Upper lobe of right lung (tissue), 1 donor: ENCODE measurements at places on chromosomes 4 and X. TPM values are rescaled to one million over a fixed set of nuclear protein-coding genes. Genes with fewer than 3 reads are reported as not detected.

DNA sequence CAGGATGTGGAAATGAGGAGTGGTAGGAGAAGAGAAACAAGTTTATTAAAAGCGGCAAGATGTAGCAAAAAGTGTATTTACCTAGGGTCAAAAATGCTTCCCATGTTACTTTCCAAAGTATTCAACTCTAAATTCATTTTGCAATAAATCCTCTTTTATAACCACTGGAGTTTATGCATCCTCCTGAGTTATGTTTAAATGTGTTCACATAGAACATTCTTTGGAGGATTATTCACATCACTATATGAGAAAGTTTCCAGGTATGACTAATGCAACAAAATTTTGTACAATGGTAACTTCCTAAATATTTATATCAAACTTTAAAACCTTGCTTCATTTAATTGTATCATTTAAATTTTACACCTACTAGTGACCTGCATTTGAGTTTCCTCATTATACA, 870.6 kb upstream of the SLIT2 start:
- H3K27me3 ChIP-seq = no peaks in the 10 kb centered on the region
- no peaks in the 10 kb centered on the region for H3K36me3 ChIP-seq
- no peak overlapping the region for H3K4me3 ChIP-seq
- H3K4me1 ChIP-seq = no peaks in the 10 kb centered on the region

Gene ZMAT1
- total RNA-seq = 8.4 TPM

Gene MAGEA12
- total RNA-seq = not detected

DNA sequence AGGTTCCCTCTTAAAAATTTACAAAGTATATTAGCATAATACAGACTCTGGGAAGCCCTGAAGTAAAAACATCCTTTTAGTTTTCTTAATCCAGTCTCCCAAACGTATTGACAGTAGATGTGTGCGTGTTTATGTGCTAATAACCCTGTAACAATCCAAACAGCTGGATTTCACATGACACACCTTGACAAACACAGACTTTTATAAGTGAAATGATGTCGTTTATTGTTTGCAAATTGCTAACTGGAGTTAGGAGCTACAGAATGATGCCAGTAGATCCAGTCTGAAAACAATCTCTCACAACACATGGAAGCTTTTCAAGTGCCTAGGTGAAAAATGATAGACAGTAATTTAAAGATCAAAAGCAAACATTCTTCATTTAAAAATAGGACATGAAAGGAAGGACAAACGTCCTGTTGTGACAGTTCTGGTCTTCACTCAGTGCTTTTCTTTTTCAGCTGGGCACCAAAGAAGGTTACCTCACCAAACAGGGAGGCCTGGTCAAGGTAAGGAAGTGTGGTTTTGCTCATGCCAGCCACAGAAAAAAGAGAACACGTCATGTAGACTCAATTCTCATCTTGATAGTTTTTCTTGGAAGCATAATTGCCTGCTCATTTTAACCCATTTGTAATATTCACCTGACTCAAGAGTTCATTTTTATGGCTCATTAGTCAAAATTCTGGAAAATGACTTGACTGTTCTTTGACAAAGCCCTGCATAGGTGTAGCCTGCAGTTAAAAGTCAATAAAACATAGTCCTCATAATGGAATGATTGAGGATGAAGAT, 32.9 kb downstream of the LAMTOR3 start:
- H3K27ac ChIP-seq = no peak overlapping the region
- H3K4me1 ChIP-seq = no peaks in the 10 kb centered on the region
- DNase-seq = no peak
- H3K4me3 ChIP-seq = no peak overlapping the region
- no peaks in the 10 kb centered on the region for H3K36me3 ChIP-seq

GRCh38 chrX:1380672-1381233, 11.2 kb downstream of the SLC25A6 start:
- peak; percentile 56 for DNase-seq
- no peaks in the 10 kb centered on the region for H3K4me1 ChIP-seq
- H3K27me3 ChIP-seq = no peaks in the 10 kb centered on the region

DNA sequence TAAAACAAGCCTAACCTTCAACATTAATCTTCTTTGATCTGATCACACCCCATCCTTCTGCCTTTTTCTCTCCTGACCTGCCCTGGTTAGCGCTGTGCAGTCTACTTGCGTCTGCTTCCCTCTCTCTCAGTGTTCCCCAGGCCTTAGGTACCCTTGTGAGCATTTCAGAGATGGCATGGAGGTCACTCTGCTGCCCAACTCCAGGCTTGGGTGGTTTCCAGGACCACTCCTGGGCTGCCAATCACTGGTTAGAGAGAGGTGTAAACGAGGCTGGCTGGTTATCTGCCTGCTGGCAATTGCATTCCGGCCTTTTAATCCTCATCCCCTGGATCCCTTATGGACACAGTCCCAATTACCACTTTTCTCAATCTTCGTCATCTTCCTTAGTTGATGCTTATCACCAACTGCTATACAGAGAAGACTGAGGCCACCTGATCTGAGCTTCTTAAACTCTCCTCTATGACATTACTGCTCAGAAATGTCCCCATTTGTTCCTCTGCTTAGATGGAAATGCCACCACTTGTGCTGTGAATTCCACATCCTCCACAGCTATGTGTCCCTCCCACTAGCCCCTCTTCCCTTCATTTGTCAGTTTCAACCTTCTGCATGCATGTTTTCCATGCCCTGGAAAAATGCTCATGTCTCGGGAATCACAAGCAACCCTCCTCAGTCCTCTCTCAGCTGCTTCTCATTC, 29.0 kb upstream of the BCLAF3 start:
- no peak for DNase-seq
- H3K4me1 ChIP-seq = no peaks in the 10 kb centered on the region
- H3K4me3 ChIP-seq = no peak overlapping the region
- H3K36me3 ChIP-seq = no peaks in the 10 kb centered on the region
- H3K27me3 ChIP-seq = no peaks in the 10 kb centered on the region
- no peak overlapping the region for H3K27ac ChIP-seq

- no peak for DNase-seq
- no peaks in the 10 kb centered on the region for H3K36me3 ChIP-seq
- H3K4me3 ChIP-seq = no peak overlapping the region
- no peaks in the 10 kb centered on the region for H3K27me3 ChIP-seq
- no peak overlapping the region for H3K27ac ChIP-seq
- peaks cover 3% of the 10 kb centered on the region for H3K4me1 ChIP-seq
These were observed 63.4 kb downstream of the CLDN34 start for GRCh38 chrX:10030570-10030969.

DNA sequence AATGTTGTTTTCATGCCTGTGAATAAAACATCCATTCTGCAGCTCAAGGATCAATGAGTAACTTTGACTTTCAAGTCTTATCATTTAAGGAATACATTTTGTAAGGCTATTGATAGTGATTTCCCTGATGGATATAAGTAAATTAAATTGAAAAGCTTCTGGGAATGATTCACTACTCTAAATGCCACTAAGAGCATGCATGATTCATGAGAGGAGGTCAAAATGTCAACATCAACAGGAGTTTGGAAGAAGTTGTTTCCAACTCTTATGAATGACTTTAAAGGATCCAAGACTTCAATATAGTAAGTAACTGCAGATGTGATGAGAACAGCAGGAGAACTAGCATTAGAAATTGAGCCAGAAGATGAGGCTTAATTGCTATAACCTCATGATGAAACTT, 1487.3 kb downstream of the PCDH7 start:
- H3K27me3 ChIP-seq = no peaks in the 10 kb centered on the region
- no peaks in the 10 kb centered on the region for H3K4me1 ChIP-seq
- H3K36me3 ChIP-seq = no peaks in the 10 kb centered on the region
- no peak for DNase-seq

Gene XKRX
- total RNA-seq = 8.4 TPM

DNA sequence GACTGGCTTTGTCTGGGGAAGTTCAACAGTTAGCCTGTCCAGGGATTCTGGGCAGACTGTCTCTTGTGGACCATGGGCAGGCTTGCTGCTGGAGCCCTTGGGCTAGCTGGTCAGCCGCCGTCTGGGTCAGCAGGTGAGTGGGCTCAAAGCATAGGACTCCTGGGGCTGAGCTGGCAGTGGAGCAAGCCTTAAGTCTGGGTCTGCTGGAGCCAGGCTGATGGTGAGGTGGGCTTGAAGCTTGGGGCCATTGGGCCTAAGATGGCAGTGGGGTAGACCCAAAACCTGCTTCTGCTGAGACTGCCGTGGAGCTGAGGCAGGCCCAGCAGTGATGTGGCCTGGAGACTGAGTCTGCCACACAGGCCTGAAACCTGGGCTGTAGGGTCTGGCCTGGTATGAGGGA, 645.1 kb downstream of the RAPGEF2 start:
- no peaks in the 10 kb centered on the region for H3K36me3 ChIP-seq
- H3K27ac ChIP-seq = no peak overlapping the region
- H3K4me3 ChIP-seq = no peak overlapping the region
